Left colon (tissue), 2 donors: ENCODE measurements at places on chromosomes 16 and 17. TPM values are rescaled to one million over a fixed set of nuclear protein-coding genes. Genes with fewer than 3 reads are reported as not detected.

The POLR2A gene
- total RNA-seq: 83.8 TPM

DNA sequence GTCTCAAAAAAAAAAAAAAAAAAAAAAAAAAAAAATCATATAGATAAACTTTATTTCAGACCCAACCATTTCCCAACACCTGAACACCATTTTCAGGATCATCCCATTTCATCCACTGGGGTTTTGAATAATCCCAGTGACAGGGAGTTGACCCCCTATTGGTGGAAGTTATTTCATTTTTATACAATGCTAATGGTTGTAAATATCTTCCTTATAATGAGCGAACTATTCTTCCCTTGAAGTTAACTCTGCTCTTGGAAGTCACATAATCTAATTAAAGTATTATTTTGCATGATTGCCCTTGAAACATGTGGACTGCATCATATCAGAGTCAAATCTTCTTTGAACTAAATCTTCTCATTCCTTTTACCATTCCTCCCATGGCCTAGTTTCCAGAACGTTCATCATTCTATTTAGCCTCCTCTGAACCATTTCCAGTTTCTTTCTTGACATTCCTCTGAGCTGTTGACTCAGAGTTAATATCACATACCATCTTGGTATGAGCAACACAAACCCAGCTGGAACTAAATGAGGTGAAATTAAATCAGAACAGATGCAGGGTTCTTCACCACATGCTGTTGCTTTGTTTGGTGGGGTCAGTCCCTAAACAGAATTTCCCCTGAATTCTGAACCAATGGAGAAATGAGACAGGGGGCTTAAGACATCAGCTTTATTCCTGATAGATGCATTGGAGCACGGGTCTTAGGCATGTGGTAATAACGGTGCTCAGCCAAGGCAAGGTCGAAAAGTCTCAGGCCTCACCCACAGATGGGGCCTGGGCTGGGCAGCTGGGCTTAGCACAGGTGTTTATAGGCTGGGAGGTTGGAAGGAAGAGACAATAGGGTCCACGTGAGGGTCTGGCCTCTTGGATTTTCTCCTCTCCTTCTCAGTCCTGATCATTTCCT, 8.9 kb downstream of the HSD17B2 start:
- DNase-seq: no peak

- no peak for DNase-seq
These were observed 14.1 kb downstream of the ALDH3A1 start for GRCh38 chr17:19733953-19734526.

GRCh38 chr16:48340054-48340453, 45.2 kb downstream of the SIAH1 start:
- DNase-seq: no peak

- no peak for DNase-seq
These were observed 55.7 kb downstream of the ABR start for GRCh38 chr17:1123921-1124715.
